ENCODE measurements at places on chromosomes 2 and 18. TPM values are rescaled to one million over a fixed set of nuclear protein-coding genes. Genes with fewer than 3 reads are reported as not detected.

Gene MYO7B
- total RNA-seq, result 0.27 TPM

Gene NPPC
- total RNA-seq, result 2.0 TPM

Gene GLB1L
- 4.4 TPM for total RNA-seq

Gene UBE2F
- 24.6 TPM for total RNA-seq

DNA sequence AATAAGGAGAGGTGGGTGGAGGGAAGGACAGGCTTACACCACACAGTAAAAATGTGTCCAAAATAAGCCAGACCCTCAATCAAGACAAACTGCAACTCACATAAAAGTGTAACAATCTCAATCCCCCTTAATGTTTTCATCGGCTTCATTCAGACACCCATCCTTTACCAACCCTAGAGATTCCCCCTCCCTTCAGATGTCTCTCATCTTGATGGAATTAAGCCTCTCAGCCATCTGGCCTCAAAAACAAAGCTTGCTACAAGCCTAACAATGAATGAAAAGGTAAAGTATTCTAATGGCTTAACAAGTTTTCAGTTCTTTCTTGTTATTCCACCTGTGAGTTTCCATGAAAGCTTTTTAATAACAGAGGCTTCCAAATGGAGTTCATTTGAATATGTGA lies 5.2 kb downstream of the RTTN start:
- no peak for DNase-seq

DNA sequence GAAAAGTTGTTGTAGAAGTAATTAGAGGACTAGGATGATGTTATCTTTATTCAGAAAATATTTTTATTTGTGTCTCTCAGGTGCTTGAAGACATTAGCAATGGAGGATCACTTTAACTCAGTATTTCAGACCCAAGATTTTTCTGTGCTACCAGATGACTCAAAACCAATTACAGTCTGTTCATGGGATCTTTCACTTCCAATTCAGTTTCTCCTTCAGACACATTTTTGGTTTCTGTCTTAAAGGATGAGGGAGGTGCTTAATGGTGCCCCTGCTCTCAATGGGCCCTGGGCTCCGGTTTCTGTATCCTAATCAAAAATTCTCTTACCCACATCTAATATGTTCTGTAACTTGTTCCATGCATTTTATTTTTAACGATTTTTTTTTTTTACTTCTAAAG lies 53.7 kb upstream of the HDAC4 start:
- DNase-seq, result no peak

DNA sequence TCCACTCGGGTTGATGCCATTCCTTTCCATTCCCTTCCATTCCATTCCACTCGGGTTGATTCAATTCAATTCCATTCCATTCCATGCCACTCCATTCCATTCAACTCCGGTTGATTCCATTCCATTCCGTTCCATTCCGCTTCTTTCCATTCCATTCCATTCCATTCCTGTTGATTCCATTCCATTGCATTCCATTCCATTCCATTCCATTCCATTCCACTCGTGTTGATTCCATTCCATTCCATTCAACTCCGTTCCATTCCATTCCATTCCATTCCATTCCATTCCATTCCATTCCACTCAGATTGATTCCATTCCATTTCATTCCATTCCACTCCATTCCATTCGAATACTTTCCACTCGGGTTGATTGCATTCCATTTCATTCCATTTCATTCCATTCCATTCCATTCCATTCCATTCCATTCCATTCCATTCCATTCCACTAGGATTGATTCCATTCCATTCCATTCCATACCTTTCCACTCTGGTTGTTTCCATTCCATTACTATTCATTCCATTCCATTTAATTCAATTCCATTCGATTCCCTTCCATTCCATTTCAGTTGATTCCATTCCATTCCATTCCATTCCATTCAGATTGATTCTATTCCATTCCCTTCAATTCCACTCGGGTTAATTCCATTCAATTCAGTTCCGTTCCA lies 1141.8 kb downstream of the RPIA start:
- DNase-seq, result no peak

DNA sequence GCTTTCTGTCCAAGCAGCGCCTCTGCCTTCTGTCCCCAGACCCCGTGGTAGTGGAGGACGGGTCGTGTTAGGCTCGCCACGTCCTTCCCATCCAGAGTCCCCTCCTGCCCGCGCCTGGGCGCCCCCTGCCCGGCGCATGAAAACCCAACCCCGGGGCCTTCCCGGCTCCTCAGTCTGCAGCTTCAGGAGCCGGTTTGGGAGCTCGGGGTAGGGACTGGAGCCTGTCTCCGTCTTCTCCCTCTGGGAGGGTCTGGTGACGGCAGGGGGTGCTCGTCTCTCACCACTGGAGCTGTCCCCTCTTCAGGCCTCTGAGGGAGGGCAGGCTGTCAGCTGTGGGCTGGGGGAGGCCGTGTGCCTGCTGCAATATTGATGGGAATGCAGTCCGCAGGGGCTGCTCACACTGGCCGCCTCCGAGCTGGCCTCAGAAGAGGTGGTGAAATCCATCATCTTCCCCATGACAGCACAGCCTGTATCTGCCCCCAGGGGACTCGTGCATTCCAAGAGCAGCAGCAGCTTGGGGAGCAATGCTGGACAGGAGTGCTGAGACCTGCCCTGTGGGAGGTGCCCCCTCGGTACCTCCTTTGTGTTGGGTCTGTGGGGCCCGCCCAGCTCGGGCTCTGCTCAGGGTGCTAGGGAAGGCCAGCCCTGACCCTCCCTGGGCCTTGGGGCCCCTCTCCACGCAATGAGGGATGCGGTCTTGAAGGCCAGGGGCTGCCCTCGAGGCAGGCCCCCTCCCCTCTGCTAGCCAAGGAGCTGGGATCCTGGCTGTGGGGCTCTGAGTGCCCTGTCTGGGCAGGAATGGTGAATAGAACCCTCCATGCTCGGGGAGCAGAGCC lies 17.8 kb upstream of the KLHL30 start:
- no peak for DNase-seq

Measured in cerebellum (tissue), 4 donors.